Panc1 (cell line): ENCODE measurements at places on chromosomes 2 and 18. TPM values are rescaled to one million over a fixed set of nuclear protein-coding genes. Genes with fewer than 3 reads are reported as not detected.

DNA sequence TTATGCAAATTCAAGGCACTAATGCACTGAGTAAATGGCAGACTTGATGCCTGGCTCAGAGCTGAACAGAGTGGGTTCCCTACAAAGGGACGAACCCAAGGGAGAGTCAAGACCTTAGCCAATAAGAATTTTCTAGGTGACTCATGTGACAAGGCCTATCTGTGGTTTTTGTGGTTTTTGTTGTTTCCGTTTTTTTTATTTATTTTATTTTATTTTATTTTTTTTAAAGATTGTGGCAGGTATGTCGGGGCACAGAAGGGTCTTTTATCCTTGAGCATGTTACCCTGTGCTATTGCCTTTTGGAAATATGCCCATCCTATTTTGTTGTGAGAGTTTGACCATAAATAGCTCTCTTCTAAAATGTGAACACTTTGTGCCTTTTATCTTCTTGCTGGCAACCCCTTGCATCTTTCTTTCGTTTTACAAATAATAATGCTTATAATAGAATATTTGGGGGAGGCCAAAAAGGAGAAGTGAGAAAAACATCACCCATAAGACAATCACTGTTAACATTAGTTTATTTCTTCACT lies 113.4 kb upstream of the AQP4 start:
- DNase-seq = no peak

DNA sequence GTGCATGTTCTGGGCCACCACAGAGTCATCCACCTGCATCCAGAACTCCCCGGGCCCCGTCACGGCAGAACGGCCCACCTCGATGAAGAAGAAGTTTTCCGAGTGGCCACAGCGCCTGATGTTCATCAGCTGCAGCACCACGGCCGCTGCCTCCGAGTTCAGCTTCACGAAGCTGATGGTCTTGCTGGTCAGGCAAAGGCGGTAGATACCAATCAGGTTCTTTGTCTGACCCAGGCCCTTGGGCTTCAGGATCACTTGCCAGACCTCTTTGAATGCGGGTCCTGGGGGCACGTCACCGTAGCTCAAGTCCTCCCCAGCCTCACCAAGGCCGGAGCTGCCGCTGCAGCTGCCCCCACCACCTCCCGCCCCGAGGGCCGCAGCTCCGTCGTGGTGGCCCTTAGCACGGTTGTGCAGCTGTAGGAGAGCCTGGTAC lies 1.6 kb downstream of the IRS1 start:
- DNase-seq = no peak

TEX44 gene
- not detected for total RNA-seq

GRB14 gene
- not detected for total RNA-seq
